ENCODE measurements at places on chromosomes 2 and 18.

DNA sequence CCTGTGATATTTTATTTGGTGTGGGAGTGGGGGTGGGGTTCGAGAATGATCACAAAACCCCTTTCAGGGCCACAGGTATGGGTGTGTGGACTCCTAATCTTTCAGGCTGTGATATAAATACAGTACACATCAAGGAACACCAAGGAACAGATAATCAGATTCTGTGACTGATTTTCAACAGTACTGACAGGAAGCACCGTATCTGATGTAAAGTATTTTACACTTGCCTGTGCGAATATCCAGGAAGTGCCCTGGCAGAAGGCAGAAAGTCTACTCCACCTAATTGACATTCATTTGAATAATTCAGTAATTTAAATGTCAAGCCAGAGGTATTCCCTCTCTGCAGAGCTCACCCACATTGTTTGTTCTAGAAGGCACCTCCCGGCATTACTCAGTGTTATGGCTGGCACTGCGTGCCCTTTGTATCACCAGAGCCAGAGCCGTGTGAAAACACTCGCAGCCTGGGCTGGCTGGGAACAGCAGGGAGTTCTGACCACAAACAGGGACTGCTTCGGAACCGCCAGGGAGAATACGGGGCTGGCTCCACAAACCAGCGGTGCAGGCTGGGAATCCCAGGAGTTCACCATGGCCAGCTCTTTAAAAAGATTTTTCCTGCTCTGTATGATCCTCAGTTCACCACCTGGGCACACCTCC, 91.8 kb downstream of the ACVR1 start:
- no peak for DNase-seq

- no peak for DNase-seq
Observed at GRCh38 chr2:7627583-7627982, 710.4 kb downstream of the RNF144A start.

GRCh38 chr2:142754182-142754581, 123.3 kb upstream of the KYNU start:
- DNase-seq: no peak

- DNase-seq: no peak
Observed at GRCh38 chr18:49638209-49638785, 76.4 kb downstream of the LIPG start.

GRCh38 chr2:10742666-10743065, 21.2 kb downstream of the ATP6V1C2 start:
- no peak for DNase-seq

- no peak for DNase-seq
Observed at GRCh38 chr18:57910817-57911216, 107.7 kb upstream of the ATP8B1 start.

DNA sequence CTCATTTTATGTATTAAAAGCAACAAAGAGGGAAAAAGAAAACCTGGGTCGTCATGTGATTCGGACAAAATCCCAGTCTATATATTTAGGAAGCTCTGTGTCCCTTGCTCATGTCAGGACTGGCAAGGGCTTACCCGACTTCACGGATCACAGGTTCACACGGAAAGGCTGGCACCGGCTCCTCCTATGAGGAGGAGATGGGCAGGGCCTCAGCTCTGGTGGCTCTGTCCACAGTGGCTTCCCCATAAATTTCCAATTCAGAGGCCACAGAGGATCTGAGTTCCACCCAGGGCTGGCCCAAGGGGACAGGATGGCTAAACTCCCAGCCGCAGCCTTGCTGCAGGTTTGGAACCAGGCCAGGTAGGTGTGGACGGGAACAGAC, 186.8 kb downstream of the BCL2 start:
- DNase-seq: no peak

All from naive B cell (primary cell).